Thoracic aorta (tissue), 2 donors: ENCODE measurements at places on chromosomes 7 and 10. TPM values are rescaled to one million over a fixed set of nuclear protein-coding genes. Genes with fewer than 3 reads are reported as not detected.

The WNT8B gene
- total RNA-seq, result not detected

- no peak for DNase-seq
Measured at GRCh38 chr7:50332241-50333165, 28.0 kb downstream of the IKZF1 start.

The CPED1 gene
- 77.4 TPM for total RNA-seq

DNA sequence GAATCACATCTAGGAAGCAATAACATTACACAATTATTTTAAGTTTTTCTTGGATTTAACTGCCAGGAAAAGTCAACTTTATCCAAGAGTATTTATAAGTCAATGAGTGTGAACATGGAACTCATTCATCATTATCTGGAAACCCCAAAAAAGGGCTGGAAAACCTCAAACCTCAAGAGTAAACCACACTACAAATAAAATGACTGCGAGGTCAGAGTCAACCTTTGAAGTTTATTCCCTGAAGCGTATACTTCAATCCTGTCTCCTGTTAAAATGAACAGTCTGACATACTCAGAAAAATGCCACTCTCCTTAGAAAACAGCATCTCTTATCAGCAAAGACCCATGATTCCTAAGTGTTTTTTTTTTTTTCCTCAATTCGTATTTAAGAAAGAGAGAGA, 86.5 kb downstream of the RELN start:
- no peak for DNase-seq

DNA sequence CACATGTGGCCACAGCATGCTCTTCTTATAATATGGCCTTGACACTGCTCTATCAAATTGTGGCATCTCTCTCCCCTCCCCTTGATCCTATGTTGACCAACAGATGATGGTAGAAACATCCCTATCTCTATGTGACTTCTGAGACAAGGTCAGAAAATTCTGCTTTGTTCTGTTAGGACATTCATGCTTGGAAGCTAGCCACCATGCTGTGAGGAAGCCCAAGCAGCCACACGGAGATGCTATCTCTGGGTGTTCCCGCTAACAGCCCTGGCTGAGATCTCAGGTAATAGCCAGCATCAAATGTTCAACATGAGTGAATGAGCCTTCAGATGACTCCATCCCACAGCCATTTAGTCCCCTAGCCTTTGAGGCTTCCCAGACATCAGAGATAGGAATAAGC, 36.8 kb upstream of the CPXM2 start:
- no peak for DNase-seq

- no peak for DNase-seq
Measured at GRCh38 chr10:29323367-29323766, 34.5 kb downstream of the LYZL1 start.

GRCh38 chr7:113582471-113582870, 336.3 kb downstream of the PPP1R3A start:
- no peak for DNase-seq

The PLEKHA8 gene
- total RNA-seq, result 6.6 TPM

The VOPP1 gene
- total RNA-seq, result 88.9 TPM

- no peak for DNase-seq
Measured at GRCh38 chr7:81638198-81638597, 131.6 kb downstream of the HGF start.

DNA sequence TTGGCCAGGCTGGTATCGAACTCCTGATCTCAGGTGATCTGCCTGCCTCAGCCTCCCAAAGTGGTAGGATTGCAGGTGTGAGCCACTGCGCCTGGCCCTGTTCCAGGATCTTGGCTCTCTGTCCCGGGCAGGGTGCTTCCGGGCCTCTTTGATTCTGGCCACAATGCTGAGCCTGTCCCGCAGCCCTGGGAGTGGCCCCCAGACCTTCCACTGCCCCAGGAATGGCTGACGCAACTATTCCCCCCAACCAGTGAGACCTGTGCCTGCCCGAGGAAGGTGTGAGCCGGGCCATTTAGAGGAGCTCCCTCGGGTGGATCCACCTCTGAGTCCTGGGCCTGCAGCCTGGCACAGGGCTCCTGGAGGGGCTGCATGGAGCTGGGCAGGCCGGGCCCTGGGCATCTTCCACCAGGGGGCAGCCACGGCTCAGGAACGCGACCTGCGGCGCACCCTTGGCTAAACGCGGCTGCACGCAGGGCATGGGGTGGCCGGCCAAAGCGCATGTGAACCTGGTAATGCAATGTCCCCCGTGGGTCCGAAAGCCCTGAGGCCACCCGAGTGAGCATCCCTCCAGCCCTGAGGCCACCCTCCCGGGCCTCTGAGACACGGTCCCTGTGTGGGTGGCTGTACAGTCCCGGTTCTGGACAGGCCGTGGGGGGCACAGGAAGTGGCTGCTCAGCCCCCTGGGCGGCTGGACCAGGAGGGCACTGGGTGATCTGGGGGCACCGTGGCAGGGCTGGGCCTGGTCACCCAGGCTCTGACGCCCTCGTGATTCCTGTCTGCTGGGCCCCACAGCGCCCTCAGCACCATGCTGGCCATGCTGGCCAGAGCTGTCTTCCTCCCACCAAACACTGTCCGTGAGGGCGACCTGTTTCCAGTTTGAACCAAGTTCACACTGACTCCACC, 24.8 kb downstream of the GRIFIN start:
- DNase-seq, result peak; percentile 32

GRCh38 chr7:21243265-21243664, 184.6 kb upstream of the SP4 start:
- DNase-seq, result no peak

DNA sequence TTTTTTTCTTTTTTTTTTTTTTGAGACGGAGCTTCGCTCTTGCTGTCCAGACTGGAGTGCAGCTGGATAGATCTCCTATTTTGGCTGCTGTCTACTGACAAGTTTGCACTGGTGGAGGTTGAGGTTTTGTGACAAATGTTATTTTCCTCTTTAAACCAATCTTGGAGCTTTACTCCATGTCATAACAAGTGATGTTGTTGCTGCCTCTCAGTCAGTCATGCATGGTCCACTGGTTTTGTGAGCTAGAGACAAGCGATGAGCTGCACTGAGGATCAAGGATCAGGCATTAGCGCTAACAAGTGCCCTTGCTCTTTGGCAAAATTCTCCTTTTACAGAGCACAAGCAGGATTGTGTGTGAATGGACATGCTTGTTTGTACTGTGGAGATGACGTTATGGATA, 805 bp upstream of the WDFY4 start:
- no peak for DNase-seq

DNA sequence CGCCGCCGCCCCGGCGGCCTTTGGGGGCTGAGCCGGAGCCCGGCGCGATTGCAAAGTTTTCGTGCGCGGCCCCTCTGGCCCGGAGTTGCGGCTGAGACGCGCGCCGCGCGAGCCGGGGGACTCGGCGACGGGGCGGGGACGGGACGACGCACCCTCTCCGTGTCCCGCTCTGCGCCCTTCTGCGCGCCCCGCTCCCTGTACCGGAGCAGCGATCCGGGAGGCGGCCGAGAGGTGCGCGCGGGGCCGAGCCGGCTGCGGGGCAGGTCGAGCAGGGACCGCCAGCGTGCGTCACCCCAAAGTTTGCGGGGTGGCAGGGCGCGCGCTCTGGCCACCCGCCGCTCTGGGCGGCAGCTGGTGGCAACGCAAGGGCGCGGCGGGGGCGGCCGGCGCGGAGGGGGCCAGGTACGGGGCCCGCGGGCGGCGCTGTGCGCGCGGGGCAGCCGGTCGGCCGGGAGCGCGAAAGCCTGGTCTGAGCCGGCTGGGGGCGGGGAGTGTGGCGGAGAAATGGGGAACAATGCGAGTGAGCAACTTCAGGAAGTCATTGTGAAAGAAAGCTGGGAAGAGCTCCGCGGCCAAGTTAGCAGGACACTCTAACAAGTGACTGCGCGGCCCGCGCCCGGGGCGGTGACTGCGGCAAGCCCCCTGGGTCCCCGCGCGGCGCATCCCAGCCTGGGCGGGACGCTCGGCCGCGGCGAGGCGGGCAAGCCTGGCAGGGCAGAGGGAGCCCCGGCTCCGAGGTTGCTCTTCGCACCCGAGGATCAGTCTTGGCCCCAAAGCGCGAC, at the start of gene IKZF1:
IKZF1 (plus strand) TSS at position 588 of the 782 bp plus-strand sequence. CDS start 14,346 bp downstream, outside the sequence.
- DNase-seq, result no peak

The CNPY1 gene
- total RNA-seq, result not detected

- DNase-seq, result no peak
Measured at GRCh38 chr7:149478754-149479153, 17.9 kb upstream of the ZNF777 start.

The DNAJC12 gene
- total RNA-seq, result 5.1 TPM

The PNLIPRP3 gene
- total RNA-seq, result 1.1 TPM

GRCh38 chr7:38744746-38745145, 113.6 kb upstream of the AMPH start:
- no peak for DNase-seq

GRCh38 chr7:103132995-103133688, 15.8 kb downstream of the NAPEPLD start:
- DNase-seq, result no peak

DNA sequence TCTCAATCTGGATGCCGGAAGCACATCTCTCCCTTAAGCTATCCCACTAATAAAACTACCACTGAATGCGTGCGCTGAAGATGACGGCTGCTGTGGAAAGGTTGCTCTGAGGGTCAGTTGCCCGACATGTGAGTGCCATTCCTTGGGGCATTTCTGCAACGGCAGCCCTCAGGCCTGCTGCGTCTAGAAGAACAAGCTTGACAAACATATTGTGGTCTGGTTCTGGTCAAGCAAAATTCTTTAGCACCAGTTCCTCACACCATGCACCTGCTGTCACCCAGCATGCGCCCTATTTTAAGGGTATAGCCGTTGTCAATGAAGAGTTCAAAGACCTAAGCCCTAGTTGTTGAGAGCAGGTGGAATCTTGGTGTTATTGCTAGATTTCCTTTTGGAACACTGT, 184.2 kb downstream of the SRPK2 start:
- DNase-seq, result no peak

GRCh38 chr7:54180796-54181195, 361.4 kb upstream of the VSTM2A start:
- no peak for DNase-seq

The MSMB gene
- not detected for total RNA-seq
